ENCODE measurements at places on chromosomes 2 and 18. TPM values are rescaled to one million over a fixed set of nuclear protein-coding genes. Genes with fewer than 3 reads are reported as not detected.

DNA sequence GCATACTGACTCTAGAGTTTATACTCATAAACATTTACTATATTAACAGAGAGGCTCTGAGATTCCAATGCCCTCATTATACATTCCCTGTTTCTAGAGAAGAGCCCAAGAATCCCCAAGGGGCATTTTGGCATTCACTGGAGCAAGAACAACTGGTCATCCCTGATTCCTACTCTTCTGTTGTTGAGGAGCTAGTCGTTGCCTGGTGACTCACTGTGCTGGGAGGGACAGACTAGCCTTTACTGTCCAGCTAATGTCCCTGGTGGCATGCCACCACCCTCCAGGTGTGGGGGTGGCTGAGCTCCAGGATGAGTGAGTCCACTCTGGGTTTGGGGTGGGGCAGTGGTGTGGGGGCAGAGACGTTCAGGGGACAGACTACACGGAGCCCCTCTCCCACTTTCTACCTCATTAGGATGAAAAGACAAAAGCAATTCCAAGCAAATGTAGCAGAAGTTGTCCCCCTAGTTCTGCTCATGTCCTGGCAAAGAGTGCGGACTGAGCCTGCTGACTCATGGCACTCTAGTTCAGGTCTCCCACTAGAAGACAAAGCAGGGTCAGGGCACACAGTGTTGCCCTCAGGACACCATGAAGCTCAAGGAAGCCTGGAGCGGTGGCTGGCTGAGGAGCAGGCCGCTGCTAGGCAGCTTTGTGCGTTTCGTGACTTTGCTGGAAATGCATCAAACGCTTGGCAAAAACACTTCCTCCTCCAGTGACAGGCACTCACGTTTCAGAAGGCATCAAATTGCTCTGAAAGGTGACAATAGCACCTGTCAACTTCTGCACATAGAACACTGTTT, 49.4 kb downstream of the RHOB start:
- no peaks in the 10 kb centered on the region for H3K27me3 ChIP-seq
- peak; percentile 73 for DNase-seq
- peaks cover 15% of the 10 kb centered on the region for H3K4me1 ChIP-seq
- H3K27ac ChIP-seq: peak overlapping the region; percentile 72

GRCh38 chr2:42768706-42769256, 4.8 kb upstream of the OXER1 start:
- no peak overlapping the region for H3K27ac ChIP-seq
- no peak overlapping the region for H3K4me3 ChIP-seq
- H3K36me3 ChIP-seq: no peaks in the 10 kb centered on the region
- DNase-seq: no peak

GRCh38 chr2:109230941-109231420, 102.0 kb downstream of the SH3RF3 start:
- peak; percentile 82 for DNase-seq
- peaks cover 37% of the 10 kb centered on the region for H3K4me1 ChIP-seq
- peak overlapping the region; percentile 7 for H3K4me3 ChIP-seq
- H3K27me3 ChIP-seq: no peaks in the 10 kb centered on the region
- no peaks in the 10 kb centered on the region for H3K36me3 ChIP-seq

MC2R gene
- not detected for polyA plus RNA-seq

TANC1 gene
- polyA plus RNA-seq: 2.2 TPM

DNA sequence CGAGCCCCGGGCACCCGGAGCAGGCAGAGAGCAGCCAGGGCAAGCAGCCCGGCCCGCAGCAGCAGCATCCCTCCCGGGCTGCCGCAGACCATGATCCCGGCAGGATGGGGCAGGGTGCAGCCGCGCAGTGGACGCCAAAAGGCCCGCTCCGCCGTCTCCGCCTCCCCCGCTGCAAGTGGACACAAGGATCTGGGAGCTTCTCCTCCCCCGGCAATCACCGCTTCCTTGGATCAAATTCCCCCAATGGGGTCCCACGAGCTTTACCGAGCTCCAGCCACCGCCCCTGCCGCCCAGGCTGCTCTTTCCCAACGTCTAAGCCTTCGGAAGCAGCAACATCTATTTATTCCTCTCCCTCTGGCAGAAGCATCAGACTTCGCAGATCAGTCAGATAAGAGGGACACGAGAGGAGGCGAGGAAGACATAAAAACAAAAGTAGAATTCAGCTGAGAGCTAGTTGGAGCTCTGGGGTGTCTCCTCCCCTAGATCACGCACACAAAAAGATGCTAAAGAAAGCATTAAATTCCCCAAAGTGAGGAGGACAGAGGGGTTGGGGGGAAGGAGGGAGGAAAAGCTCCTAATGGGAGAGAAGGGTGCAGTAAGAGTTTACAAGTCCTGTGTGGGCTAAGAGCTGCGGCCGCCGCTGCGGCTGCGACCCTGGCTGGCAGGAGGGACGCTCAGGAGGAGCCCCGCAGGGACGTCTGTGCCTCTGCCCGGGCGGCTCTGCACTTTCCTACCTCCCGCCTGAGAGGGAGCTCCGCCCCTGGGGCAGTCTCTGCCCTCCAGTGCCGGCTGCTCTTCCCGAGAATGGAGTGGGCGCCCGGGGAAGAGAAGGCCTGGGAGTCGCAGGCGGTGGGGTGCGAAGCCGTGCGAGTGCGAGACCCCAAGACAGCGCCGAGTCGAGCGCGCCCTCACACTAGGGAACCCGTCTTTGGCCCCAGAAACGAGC, at the start of gene FRZB:
TSS of gene FRZB (minus strand) at position 177 of the 946 bp plus-strand sequence. CDS start at position 92, 85 bp downstream.
- H3K36me3 ChIP-seq: no peaks in the 10 kb centered on the region
- H3K27ac ChIP-seq: peak within 1 kb of the TSS; percentile 38
- peaks cover 15% of the 10 kb centered on the region for H3K4me1 ChIP-seq
- peaks cover 10% of the 10 kb centered on the region for H3K27me3 ChIP-seq

RAMP1 gene
- 303 TPM for polyA plus RNA-seq

IHH gene
- not detected for polyA plus RNA-seq

DNA sequence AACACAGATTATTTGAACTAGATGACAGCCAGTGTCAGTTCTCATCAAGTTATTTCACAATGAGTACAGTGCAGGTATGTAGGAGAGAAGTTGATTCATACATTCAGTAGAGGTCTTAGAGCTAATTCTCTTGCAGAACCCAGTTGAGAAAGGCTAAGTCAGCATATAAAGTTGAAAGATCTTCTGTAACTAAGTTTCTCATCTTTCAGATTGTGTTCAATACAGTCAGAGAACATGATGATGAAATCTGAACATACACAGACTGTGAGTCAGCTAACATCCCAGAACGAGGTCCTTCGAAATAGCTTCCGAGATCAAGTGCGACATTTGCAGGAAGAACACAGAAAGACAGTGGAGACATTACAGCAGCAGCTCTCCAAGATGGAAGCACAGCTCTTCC, 41.9 kb upstream of the LIMS1 start:
- no peaks in the 10 kb centered on the region for H3K4me1 ChIP-seq
- no peak for DNase-seq
- no peaks in the 10 kb centered on the region for H3K36me3 ChIP-seq
- H3K4me3 ChIP-seq: no peak overlapping the region
- no peak overlapping the region for H3K27ac ChIP-seq

BAZ2B gene
- polyA plus RNA-seq: 12.3 TPM

DNA sequence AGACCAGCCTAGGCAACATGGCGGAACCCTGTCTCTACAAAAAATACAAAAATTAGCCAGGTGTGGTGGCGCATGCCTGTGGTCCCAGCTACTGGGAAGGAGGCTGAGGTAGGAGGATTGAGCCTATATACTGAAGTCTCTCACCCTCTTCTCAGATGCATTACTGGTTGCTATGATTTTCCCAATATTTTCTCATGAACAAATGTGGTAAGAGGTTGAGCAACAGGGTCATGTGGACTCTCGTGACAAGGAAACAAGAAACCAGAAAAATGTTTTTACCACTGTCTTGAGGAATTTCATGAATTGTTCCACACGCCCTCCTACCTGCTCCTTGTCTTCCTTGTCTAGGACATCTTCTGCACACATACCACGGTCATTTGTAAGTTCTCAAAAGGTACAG, 12.4 kb downstream of the LMAN2L start:
- DNase-seq: no peak
- no peaks in the 10 kb centered on the region for H3K4me1 ChIP-seq
- H3K4me3 ChIP-seq: no peak overlapping the region
- H3K27ac ChIP-seq: no peak overlapping the region
- H3K27me3 ChIP-seq: no peaks in the 10 kb centered on the region

BUB1 gene
- polyA plus RNA-seq: 0.22 TPM

DNA sequence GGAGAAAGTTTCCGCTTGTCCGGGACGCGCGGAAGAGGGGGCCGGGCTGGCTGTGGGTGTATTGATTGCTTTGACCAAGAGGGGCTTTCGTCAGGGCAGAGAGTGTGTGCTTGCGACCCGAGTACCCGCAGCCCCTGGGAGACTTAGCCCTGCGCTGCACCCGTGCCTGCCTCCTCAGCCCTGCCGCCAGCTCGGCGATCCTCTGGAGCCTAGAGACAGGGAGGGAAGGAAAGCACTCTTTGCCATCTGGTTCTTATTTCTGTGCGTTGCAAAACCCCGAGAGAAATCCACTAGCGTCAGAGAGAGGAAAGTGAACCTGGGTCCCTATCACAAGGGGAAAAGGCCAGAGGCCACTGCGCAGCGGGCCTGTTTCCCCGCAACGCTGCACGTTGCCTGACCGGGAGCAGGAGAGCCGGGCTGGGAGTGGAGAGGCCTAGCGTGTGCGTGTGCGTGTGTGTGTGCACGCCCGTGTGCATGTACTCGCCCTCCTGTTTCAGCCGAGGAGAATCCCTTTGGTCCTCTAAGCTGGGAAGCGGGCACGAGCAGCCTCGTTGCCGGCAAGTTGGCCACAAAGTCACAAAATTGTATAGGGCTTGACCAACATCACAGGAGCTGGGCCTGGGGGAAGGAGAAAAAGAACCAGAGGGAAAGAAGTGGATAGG, 1.7 kb downstream of the SIX3 start:
- peaks cover 13% of the 10 kb centered on the region for H3K4me1 ChIP-seq
- H3K27ac ChIP-seq: no peak overlapping the region
- no peak for DNase-seq
- peaks cover 79% of the 10 kb centered on the region for H3K27me3 ChIP-seq

GRCh38 chr2:53067056-53067455, 700.5 kb upstream of the CHAC2 start:
- no peak overlapping the region for H3K27ac ChIP-seq
- no peaks in the 10 kb centered on the region for H3K4me1 ChIP-seq
- H3K27me3 ChIP-seq: no peaks in the 10 kb centered on the region
- H3K4me3 ChIP-seq: no peak overlapping the region
- DNase-seq: no peak
- H3K36me3 ChIP-seq: no peaks in the 10 kb centered on the region

DNA sequence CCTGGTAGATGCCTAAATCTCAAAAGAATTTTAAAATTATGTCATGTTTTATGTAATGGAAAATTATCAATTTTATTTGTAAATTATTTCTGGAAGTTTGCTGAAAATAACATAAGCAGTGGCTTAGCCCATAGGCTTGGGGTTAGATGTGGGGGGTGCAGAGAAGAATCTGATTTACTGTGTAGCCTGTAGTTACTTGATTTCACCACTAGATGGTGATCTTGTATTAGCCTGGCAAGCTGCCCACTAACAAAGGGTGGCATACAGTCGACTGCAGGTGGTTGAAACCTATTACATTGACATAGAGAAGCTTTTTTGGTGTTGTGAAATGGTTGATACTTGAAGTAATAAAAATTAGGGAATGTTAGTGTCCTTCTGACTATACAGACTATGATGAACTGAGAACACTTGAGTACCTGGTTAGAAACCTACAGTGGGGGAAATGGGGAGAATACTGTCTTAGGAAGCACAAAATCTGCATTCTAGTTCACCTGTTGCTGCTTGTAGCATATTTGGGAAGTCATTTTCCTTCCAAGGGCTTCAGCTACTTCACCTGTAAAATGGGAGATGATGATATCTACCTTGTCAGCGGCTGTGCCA, 191.0 kb upstream of the LHCGR start:
- H3K4me3 ChIP-seq: no peak overlapping the region
- no peak for DNase-seq
- no peaks in the 10 kb centered on the region for H3K27me3 ChIP-seq
- H3K36me3 ChIP-seq: no peaks in the 10 kb centered on the region

DNA sequence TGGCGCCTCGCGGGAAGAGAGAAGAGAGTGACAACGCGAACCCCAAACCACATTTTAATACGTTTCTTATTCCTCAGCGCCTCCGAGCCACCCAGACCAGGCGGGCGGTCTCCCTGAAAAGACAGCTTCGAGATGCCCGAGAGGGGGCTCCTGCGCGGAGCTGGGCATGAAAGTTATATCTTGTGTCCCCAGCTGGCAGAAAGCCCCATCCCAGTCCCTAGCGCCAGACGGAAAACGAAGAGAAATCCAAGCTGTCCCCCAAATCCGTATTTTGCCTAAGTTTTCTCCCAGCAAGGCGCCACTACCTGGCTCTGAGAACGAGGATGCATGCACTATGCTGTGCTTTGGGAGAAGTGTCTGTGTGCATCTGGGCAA, 797 bp downstream of the NXPH2 start:
- H3K4me1 ChIP-seq: peaks cover 7% of the 10 kb centered on the region
- peak overlapping the region; percentile 57 for H3K4me3 ChIP-seq
- DNase-seq: no peak
- no peak overlapping the region for H3K27ac ChIP-seq

- H3K27me3 ChIP-seq: no peaks in the 10 kb centered on the region
- no peaks in the 10 kb centered on the region for H3K36me3 ChIP-seq
- peak overlapping the region; percentile 93 for H3K27ac ChIP-seq
- H3K4me1 ChIP-seq: peaks cover 28% of the 10 kb centered on the region
- H3K4me3 ChIP-seq: no peak overlapping the region
Measured at GRCh38 chr2:102226171-102226570, 39.3 kb downstream of the IL1RL2 start.

- no peaks in the 10 kb centered on the region for H3K36me3 ChIP-seq
- peaks cover 81% of the 10 kb centered on the region for H3K4me1 ChIP-seq
- DNase-seq: no peak
- H3K27ac ChIP-seq: peak overlapping the region; percentile 87
- no peaks in the 10 kb centered on the region for H3K27me3 ChIP-seq
- no peak overlapping the region for H3K4me3 ChIP-seq
Measured at GRCh38 chr2:230772156-230772555, 59.5 kb downstream of the CAB39 start.

GRCh38 chr2:67646714-67647333, 249.7 kb downstream of the ETAA1 start:
- H3K4me1 ChIP-seq: peaks cover 26% of the 10 kb centered on the region
- H3K27me3 ChIP-seq: no peaks in the 10 kb centered on the region
- H3K4me3 ChIP-seq: no peak overlapping the region
- H3K27ac ChIP-seq: no peak overlapping the region
- DNase-seq: no peak
- no peaks in the 10 kb centered on the region for H3K36me3 ChIP-seq

IL18RAP gene
- 0.04 TPM for polyA plus RNA-seq

GRCh38 chr2:155412598-155412997, 714.1 kb downstream of the KCNJ3 start:
- H3K36me3 ChIP-seq: no peaks in the 10 kb centered on the region
- no peaks in the 10 kb centered on the region for H3K27me3 ChIP-seq
- no peak overlapping the region for H3K4me3 ChIP-seq
- no peak overlapping the region for H3K27ac ChIP-seq
- H3K4me1 ChIP-seq: no peaks in the 10 kb centered on the region
- no peak for DNase-seq

SKOR2 gene
- polyA plus RNA-seq: not detected

- DNase-seq: no peak
- H3K4me1 ChIP-seq: no peaks in the 10 kb centered on the region
- no peaks in the 10 kb centered on the region for H3K36me3 ChIP-seq
- no peaks in the 10 kb centered on the region for H3K27me3 ChIP-seq
- H3K4me3 ChIP-seq: no peak overlapping the region
Measured at GRCh38 chr2:62938126-62938525, 112.5 kb upstream of the OTX1 start.

Data from psoas muscle (tissue), 8 donors.